ENCODE measurements at places on chromosomes 2 and 18.

DNA sequence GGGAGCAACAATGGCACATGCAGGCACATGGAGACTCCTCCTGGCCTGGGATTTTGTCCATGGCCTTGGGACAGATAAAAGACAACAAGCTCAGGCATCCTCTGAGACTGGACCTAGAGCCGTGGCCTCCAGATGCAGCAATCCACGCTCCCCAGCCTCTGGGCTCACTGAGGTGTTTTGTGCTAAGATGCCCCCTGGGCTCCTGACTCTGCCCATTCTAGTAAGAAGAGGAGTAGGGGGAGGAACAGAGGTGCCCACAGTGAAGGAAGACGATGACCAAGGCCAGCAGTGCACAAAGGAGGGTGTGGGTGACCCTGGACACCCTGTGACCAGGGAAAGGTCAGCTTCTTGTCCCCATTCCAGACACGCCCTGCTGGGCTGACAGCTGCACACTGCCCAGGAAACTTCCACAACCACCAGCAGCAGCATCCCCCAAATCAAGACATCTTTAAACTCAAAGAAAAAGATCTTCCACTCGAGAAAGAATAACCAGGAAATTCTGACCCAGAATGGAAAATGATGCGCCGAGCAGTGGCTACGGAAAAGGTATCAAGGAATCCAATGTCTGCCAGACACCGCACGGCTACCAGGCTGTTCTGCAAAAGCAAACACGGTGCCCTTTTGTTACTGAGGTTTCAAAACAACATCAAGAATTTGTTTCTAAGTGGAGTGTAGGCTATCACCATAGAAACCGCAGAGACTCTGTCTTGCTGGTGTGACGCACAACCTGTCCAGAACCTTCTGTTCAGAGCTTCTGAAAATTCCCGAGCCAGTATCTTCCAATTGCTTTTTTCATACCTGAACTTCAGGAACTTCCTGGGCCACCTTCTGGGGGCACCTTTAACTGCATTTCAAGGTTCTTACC is 65.5 kb downstream of the ZNF516 start:
- DNase-seq: no peak

- DNase-seq: no peak
Measured at GRCh38 chr2:220162320-220162719, 534.9 kb downstream of the SLC4A3 start.

- DNase-seq: no peak
Measured at GRCh38 chr2:3610881-3611505, 16.1 kb downstream of the COLEC11 start.

GRCh38 chr2:43368483-43369385 is 142.3 kb upstream of the ZFP36L2 start:
- no peak for DNase-seq

GRCh38 chr18:79640875-79641274 is 38.7 kb upstream of the CTDP1 start:
- DNase-seq: no peak

DNA sequence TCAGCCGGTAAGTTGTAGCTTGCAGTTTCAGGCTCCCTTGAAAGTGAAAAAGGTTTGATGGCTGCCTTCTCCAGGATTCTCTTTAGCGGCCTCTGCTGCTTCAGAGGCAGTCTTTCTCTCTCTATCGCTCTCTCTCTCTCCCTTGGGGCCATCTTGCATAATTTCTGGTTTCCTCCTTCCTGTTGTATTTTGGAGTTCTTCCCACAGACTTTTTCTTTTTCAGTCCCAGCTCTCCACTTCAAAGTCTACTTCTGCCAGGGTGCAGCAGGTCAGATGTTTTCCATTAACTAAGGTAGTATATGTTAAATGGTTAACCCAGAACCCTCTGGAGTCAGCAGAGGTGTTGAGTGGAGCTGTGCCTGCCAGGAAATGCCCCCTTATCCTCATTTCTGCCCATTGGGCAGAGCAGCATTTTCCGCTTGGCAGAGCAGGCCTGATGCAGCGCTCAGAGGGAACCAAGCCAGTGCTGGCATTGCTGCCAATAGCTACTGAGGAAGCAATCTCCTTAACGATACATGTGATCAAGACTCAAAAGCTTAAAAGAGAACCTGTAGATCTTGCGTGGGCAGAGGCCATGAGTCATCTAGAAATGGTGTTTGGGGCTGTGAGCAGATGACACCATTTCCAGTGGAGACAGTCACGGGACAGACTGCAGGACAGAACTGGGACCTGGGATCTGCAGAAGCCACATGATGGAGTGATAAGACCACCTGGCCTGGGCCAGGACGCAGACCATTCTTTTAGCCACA is 20.8 kb downstream of the DBI start:
- no peak for DNase-seq

- DNase-seq: no peak
Measured at GRCh38 chr18:80056095-80056494, 21.9 kb downstream of the RBFA start.

GRCh38 chr2:36824273-36824672 is 127.8 kb downstream of the VIT start:
- DNase-seq: no peak

GRCh38 chr2:171244970-171245782 is 84.5 kb upstream of the TLK1 start:
- DNase-seq: no peak

DNA sequence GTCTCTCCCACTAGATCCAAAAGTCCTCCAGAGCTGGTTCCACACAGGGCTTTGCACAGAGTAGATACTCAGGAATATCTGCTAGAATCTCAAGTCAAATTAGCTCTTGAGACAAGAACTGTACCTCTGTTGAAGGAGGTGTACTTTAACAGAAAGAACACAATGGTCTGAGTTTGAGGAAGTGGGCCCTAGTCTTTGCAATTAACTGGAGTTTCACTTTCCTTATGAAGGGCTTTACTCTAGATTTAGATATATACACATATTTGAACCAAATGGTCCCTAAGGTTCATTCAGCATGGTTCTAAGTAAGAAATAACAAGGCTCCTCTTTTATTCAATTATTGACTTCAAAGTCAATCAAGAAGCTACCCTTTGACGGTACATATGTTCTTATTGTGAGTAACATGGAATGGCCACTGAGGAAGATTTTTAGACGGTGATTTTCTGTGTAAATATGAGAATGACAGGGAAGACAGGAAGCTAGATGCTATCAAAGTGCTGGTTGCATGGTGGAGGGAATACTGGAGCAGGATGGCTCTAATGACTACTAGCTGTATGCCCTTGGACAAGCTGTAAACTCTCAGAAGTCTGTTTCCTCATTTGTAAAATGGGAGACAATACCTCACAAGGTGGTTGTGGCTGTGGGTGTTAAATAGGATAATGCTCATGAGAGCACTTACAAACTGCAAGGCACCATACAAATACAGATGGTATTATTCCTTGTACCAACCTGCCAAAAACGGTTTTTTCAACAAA is 73.5 kb upstream of the SERTAD2 start:
- DNase-seq: no peak

DNA sequence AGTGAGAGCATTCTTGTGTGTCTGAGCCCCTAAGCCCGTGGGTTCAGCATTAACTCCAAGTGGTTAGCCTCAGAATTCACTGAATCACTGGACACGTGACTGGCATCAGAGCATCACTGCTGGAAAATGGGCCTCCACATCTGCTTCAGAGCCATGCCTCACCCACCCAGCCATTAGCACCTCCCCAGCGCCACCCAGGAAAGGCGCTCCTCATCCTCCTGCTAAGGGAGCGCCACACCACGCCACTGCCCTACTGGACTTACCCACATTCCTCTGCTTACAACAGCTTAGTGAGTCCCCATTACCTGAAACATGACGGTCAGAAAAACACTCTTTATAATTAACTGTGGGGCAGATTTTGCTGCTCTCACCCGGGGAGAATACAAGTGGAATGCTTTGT is 442.6 kb upstream of the MYT1L start:
- DNase-seq: no peak

DNA sequence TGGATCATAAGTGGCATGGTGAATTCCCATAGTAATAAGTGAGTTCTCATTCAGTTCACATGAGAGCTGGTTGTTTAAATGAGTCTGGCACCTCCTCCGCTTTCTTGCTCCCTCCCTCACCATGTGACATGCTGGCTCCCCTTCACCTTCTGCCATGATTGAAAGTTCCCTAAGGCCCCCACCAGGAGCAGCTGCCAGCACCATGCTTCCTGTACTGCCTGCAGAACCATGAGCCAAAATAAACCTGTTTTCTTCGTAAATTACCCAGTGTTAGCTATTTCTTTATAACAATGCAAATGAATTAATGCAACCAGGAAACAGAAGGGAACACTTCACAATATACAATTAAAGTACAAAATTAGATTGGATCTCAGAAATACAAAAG is 257.0 kb downstream of the MREG start:
- no peak for DNase-seq

- DNase-seq: no peak
Measured at GRCh38 chr2:196925051-196925767, 1.3 kb downstream of the PGAP1 start.

DNA sequence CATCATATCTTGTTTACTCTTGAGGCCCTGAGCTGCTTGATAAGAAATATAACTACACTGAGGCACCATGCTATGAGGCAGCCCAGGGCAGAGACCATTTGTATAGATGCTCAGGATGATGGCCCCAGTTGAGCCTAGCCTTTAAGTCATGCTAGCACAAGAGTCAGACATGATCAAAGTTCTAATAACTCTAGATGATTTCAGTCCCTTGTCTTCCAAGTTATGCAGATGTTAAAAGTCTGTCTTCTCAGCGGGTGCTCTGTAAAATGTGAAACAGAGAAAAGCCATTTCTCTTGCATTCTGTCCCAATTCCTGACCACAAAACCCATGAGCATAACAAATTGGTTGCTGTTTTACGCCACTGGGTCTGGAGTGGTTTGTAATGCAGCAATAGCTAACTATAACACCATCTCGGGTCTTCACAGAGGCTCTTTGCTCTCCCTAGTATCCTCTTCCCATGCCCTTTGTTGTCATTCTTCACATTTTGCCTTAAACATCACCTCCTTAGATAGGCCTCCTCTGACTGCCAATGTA is 49.6 kb downstream of the NXPH2 start:
- no peak for DNase-seq

- DNase-seq: peak; percentile 38
Measured at GRCh38 chr2:233857511-233858141, 3.3 kb upstream of the HJURP start.

DNA sequence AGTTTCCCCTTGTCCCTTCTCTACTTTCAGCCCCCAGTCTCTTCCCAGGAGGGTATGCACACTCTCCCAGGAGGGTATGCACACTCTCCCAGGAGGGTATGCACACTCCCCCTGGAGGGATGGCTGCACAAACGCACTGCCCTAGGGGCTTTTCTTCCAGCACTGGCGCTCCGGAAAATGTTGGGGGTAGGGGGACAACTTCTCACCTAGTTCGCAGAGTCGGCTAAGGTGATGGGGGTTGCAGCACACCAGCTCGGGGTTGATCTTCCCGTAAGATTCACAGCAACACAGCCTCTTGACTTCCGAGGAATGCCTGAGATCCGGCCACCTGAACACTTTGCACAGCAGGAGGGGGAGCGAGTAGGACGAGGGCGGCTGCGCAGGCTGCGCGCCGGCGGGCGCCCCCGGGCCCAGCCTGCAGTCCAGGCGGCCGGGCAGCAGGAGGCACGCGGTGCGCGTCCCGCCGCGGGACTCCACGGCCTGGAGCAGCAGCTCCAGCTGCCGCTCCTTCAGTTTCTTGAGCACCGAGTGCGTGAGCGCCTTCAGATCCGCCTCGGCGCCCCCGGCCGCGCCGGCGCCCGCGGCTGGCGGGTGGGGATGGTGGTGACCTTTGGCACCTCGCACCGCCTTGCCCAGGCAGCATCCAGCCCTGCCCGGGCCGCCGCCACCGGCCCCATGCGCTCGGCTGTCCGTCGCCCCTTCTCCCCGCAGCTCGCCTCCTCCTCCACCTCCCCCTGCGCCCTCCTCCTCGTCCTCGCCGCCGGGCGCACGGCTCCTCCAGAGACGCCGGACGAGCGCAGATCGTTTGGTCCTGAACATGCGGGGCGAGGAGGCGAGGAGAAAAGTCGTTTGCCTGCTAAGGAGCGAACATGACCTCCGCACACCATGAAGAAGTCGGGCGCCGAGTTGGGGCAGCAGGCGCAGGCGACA is 894 bp downstream of the SMAD7 start:
- DNase-seq: no peak

GRCh38 chr2:43171789-43172188 is 54.6 kb downstream of the ZFP36L2 start:
- DNase-seq: no peak

- DNase-seq: no peak
Measured at GRCh38 chr2:88170472-88170892, 336 bp downstream of the THNSL2 start.

DNA sequence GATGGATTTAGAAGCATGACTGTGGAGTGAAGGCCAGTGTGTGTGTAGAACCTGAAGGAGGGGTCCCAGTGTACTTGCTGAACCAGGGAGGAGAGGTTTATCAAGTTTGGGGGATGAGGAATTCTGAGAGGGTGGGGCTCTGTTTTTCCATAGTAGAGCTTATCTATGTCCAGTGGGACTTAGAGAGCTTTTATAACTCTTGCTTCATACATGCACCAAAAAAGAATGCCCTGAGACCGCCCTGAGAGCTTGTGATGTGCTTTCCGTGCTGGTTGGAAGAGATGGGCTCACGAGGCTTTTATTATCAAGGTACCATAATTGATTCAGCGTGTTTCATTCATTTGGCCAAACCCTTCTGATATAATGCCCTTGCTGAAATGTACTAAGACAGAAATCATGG is 100.2 kb downstream of the MTCL1 start:
- DNase-seq: no peak

DNA sequence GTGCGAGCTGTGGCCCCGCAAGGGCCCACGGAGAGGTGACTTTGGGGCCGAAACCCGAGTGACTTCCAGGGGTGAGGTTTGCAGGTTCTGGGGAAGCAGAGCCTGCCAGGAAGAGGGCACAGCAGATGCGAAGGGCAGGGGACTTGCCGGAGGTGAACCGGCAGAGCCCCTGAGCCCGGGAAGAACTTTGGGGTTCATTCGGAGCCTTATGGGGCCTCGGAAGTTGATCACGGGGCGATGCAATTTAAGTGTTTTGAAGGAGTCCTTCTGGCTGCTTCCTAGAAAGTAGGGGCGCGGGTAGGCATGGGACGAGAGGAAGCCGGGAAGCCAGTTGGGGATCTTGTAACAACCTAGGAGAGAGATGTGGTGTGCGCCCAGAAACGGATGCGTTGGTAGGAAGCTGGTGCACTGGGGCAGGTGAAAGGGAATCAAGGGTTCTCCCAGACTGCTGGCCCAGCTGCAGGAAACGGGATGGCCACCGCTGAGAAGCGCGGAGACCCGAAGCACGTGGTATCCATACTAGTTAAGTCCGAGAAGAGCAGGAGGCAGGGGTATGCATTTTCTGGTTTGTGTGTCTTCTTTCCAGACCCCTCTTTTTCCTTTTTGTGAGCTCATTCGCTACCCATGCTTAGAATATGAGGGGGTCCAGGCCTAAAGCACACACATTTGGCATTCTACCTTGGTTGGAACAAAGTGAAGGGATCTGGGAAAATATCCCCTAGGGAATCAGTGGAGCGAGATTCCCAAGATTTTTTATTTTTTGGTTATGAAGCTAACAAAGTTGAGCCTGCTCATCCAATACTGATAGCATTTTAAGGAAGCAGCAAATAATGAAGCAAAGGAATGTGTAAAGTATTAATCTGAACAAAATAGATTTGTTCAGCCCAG is 758 bp downstream of the SCLY start:
- DNase-seq: no peak

GRCh38 chr2:47208852-47209606 is 53.9 kb upstream of the STPG4 start:
- no peak for DNase-seq
